NCI-H1436 (cell line): ENCODE measurements at places on chromosomes 1 and 21.

- DNase-seq: no peak
These were observed 72.2 kb upstream of the LYST start for GRCh38 chr1:235938709-235939479.

- no peak for DNase-seq
These were observed 18.2 kb upstream of the LHX4 start for GRCh38 chr1:180211860-180212229.

DNA sequence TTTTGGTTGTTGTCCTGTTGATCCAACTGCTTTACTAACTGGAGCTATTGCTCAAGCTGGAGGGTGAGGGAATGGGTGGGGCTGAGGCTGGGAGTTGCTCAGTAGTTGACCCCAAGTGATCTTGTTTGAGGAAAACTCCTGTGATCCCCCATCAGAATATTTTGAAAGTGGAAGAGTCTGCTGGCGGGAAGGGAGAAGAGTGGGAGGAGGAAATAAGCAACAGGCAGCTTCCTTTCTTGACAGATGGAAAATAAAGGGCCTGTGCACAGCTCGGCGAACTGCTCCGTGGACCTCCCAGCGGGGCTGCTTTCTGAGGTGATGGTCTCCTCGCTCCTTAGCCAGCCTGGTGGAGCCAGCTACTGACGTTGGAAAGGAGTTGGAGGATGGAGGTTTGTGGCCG, 199.1 kb upstream of the LMO4 start:
- no peak for DNase-seq

DNA sequence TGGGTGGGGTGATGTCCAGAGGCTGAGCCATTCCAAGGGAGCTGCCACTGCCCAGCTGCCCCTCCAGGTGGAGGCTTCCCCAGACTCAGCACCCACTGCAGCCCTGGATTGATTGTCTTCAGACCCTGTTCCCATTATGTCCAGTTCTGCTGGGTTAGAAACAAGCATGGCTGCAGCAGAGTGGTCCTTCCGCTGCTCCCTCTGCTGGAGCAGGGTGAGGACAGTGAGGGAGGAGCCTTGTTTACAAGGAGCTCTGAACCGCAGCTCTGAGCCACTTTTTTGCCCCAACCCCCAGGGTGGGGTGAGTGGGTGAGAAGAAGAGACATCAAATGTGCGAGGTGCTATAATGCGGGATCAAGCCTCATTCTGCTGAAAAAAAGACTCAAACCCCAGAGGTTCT, 2.3 kb downstream of the TNNT2 start:
- DNase-seq: no peak

DNA sequence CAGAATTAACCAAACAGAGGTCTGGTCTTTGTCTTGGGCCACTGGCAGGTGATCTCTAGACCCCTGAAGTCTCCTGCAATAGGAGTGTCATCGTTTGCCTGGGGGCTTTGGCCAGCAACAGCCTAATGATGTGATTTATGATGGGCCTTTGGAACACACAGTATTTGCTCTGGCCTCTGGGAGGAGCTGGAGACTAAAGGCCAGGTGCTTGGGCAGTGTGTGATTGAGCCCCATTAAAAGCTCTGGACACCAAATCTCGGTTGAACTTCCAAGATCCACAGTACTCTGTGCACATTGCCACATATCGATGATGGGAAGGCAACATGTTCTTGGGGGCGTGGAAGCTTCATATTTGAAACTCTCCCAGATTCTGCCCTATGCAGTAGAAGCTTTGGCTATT, 32.0 kb upstream of the TLR5 start:
- no peak for DNase-seq

DNA sequence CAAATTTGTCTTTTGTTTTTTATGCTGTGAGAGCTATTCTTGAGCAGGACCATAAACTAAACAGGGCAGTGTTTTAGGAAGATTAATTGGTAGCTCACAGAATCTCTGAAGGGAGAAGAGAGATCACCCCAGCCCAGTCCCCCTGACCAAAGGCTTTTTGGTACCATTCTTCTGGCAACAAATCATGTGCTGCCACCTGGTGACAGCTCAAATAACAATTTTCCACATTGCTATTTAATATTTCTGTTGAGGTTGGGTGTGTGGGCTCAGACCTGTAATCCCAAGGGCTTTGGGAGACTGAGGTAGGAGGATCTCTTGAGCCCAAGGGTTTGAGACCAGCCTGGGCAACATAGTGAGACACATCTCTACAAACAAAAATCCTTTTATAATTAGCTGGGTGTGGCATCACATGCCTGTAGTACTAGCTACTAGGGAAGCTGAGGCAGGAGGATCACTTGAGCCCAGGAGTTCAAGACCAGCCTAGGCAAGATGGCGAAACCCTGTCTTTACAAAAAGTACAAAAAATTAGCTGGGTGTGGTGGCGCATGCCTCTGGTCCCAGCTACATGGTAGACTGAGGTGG, 2.2 kb upstream of the TESK2 start:
- peak; percentile 40 for DNase-seq

DNA sequence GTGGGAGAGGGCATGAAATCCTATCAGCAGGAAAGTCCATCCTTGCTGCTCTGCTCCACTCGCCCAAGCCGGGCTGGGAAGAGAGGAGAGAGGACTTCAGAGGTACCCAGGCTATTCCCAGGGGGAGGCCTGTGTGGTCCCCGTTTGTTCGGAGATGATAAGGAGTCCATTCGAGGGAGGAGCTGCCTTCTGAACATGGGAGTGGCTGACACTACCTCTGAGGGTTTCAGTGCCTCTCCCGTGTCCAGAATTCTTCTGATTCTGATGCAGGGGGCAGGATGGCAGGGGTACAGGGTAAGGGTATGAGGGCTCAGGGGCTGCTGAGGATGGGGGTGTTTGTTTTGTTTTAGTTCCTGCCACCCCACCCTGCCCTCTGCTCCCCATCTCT, 40.4 kb downstream of the BACE2 start:
- no peak for DNase-seq

GRCh38 chr21:29130270-29130969, at the start of gene MAP3K7CL:
Gene MAP3K7CL (plus strand): TSS chr21:29130644. CDS start chr21:29133345, 2,701 bp downstream.
- DNase-seq: no peak

DNA sequence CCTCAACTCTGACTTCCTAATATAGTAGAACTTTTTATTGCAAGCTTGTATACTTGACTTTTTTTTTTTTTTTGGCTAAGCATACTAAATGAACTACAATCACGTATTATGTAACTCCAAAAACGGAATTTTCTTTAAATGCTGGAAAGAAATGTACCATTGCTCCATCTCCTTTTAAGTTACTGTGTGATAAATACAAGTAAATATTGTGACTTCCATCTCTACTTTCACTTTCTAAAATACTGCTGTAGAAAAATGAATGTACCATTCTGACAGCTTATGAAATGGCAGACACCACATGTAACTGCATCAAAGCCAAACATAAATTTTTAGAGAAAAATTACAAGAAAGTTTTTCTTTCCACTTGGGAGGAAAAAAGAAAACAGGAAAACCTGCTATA, 54.7 kb downstream of the ASH1L start:
- DNase-seq: no peak

- DNase-seq: no peak
These were observed 101.6 kb downstream of the NOS1AP start for GRCh38 chr1:162171111-162171510.

GRCh38 chr1:97010566-97011264, 289.1 kb downstream of the PTBP2 start:
- no peak for DNase-seq

GRCh38 chr1:72693376-72693775, 411.0 kb upstream of the NEGR1 start:
- DNase-seq: no peak

- no peak for DNase-seq
These were observed 5.3 kb downstream of the OLFML2B start for GRCh38 chr1:162018418-162018817.

GRCh38 chr1:114100148-114100547, 53.5 kb downstream of the SYT6 start:
- DNase-seq: no peak

- no peak for DNase-seq
These were observed 43.7 kb upstream of the EPS8L3 start for GRCh38 chr1:109807402-109807801.

GRCh38 chr1:183165456-183165855, 20.6 kb upstream of the LAMC2 start:
- no peak for DNase-seq

DNA sequence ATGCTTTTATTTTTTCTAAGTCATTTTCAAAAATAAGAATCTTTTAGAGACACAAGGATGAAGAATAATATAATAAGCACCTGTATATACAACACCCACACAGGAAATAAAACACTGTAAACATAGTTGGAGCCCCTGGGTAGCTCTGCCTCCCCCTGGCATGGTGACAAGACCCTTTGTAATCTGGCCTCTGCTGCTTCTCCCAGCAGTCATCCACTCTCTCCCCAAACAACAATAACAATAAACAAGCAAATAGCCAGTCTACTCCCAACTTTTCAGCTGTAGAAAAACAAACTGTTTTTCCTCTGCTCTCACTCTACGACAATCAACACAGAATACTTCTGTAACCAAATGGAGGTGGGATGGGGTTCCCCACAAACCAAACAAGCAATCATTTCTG, 110.1 kb downstream of the CSMD2 start:
- no peak for DNase-seq

GRCh38 chr21:32140604-32141317, 138.1 kb downstream of the MIS18A start:
- no peak for DNase-seq

- DNase-seq: peak; percentile 68
These were observed 265.9 kb downstream of the PRDM2 start for GRCh38 chr1:13965770-13966398.

DNA sequence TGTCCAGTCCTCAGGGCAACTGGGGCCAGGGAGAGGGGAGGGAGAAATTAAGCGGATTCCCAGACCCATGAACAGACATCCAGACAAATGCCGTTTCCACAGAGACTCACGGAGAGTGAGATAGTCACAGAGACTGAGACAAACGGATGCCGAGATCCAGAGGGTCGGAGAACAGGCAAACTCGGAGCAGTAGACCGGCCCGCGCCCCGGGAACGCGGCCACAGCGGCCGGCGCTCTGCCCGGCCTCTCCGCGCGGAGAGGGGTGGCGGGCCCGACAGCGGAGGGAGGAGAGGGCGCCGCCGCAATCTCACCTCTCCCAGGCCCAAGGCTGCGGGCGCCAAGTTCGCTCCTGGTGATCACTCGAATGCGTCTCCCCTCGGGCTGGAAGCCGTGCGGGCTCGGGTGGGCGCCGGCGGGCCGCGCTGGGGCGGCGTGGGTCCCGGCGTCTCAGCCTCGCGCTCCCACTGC, 831 bp upstream of the FOXD2 start:
- DNase-seq: no peak

DNA sequence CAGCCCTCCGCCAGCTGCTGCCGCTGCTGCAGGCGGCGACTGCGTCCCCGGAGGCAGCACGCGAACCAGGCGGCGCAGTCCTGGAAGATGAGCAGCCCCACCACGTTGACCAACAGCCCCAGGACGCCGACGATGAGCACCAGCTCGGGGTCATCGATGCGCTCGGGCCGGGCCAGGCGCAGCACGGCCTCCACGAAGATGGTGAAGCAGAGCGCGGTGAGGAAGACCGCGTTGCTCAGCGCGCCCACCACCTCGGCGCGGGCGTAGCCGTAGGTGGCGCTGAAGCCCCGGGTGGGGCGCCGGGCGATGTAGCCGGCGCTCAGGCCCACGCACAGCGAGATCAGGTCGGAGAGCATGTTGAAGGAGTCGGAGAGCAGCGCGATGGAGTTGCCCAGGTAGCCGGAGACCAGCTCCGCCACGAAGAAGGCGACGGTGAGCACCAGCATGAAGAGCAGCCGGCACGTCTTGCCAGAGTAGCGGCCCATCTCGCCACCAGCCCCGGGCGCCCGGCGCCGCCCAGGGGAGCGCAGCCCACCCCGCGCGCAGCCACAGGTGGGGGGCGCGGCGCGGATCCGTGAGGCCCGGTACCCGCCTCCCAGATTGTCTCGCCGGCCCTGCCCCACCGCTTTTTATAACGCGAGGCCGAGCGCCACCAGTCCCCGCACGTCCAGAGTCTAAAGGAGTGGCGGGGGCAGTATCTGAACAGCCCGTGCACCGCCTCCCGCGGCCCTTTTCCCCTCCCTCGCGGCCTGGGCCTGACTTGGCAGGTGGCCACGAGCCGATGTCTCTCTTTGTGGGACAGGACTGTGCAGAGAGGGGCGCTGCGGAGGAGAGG, at the start of gene SLC30A10:
Gene SLC30A10, minus strand, starts transcription at position 602 of the 835 bp plus-strand sequence. Its CDS starts 117 bp downstream, at position 485.
- DNase-seq: peak; percentile 31

DNA sequence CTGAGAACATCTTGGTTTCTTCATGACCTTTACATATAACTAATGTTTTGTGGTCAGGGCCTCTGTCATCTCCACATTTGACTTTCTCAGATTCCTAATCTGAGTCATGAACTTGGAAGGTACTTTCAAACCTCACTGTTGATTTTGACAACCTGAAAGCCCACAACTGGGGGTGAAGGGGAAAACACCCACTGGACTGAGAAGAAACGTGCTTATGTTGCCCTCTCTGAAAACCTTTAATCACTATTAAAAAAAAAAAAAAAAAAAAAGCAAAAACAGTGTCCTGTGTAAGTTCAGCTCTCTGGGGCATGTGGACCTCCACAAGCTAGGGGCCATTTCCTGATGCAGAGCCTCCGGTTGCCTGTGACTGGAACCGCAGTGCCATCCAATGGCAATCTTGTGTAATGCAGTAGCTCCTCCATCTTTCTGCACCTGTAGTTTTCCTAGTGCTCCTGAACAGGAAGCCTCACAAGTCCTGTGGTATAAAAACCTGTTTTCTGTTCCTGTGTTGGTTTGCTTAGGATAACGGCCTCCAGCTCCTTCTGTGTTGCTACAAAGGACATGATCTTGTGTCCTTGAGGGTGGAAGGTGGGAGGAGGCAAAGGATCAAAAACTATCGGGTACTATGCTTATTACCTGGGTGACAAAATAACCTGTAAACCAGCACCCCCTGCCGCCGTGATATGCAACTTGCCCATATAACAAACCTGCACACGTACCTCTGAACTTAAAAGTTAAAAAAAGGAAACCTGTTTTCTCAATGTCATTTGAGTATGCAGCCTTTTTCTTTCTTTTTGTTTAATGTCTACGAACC, 124.5 kb downstream of the ZNF648 start:
- DNase-seq: peak; percentile 56

DNA sequence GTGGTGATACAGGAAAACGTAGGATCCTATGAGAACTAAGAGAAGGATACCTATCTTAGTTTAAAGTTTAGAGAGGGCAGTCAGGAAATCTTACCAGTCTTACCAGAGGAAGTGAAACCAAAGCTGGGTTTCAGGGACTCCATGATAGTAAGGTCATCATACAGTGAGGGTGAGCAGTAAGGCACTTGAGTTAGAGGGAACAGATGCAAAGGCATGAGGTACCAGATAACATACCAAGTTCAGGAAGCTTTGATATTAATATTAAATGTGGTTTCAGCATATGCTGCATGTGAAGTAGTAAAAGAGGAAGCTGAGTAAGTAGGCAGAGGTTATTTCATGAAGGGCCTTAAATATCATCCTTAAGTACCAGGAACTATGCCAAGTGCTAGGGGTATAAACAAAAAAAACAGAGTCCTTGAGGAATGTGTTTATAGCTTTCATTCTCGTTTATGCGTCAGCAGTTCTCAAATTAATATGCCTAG, 16.9 kb downstream of the ATG4C start:
- no peak for DNase-seq
